Stimulated activated CD4-positive, alpha-beta T cell treated with anti-CD3 and anti-CD28 coated beads, Interleukin-1b, Interleukin-23, amount 100 ng/mL, for 1 hour (primary cell): ENCODE measurements at places on chromosomes 7 and 10.

- DNase-seq: no peak
Measured at GRCh38 chr7:121604627-121605316, 208.7 kb upstream of the FAM3C start.

DNA sequence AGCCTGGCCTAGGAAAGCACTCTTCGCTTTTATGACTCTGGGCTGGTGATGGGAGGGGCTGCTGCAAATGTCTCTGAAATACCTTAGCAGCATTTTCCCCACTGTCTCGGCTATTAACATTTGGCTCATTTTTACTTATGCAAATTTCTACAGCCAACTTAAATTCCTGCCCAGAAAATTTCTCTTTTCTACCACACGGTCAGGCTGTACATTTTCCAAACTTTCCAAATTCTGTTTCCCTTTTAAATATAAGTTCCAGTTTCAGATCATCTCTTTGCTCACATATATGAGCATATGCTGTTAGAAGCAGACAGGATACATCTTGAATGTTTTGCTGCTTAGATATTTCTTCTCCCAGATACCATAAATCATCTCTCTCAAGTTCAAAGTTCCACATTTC, 332.3 kb downstream of the ADK start:
- DNase-seq: no peak

DNA sequence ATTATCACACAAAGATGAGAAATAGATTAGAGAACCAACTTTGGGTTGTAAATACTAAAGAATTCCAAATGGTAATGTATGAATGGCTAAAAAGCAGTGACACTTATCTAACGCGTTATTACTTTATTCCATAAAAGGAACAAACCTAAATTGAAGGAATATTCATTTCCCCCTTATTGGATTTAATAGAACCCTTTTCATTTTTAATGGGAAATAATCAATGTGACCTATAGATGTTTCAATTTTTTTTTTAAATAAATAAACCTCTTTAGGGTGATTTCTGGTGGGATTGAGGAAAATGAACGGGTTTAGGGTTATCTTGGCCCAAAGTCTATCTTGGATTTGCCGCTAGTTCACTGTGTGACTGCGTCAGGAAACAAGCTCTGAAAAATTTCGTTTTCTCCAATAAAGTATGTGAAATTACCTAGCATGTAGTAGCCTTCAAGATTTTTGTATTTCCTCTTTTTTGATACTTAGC, 1.9 kb upstream of the ACBD5 start:
- no peak for DNase-seq

GRCh38 chr10:69802424-69803161, 887 bp downstream of the COL13A1 start:
- DNase-seq: no peak

DNA sequence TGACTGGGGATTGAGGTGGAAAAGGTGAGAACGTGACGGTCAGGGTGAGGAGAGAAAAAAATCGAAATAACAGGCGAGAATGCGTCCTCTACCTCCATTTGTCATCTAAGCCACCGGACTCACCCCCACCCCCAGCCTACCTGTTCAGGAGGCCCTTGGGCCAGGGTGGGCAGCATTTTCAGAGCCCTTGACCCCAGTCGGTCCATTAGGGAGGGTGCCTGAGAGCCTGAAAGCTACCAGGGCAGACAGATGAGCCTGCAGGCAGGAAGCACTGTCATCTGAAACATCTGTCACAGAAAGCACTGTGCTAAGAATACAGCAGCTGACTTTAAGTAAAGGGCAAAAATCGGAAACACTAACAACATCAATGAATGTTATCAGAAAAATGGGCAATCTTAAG, 47.0 kb downstream of the MAD1L1 start:
- DNase-seq: no peak

GRCh38 chr7:107939573-107940489, 48.8 kb downstream of the DLD start:
- DNase-seq: no peak

- DNase-seq: no peak
Measured at GRCh38 chr7:75658369-75658768, 80.4 kb downstream of the HIP1 start.

DNA sequence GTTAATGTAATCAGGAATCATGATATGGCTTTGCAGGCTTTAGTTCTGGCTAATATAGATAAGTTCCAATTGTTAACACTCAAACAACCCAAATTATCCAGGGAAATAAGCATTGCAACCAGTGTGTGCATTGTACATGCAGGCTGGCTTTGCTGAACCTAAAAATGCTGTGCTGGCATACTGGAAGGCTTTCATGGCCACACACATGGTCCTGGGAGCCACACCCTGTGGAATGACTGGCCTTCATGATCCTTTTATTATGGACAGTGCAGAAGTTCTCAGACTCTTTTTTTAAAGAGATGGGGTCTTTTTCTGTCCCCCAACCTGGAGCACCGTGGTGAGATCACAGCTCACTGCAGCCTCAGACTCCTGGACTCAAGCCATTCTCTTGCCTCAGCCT, 5.0 kb downstream of the ELMO1 start:
- DNase-seq: no peak

GRCh38 chr10:5844345-5845055, 31.3 kb upstream of the GDI2 start:
- DNase-seq: no peak

DNA sequence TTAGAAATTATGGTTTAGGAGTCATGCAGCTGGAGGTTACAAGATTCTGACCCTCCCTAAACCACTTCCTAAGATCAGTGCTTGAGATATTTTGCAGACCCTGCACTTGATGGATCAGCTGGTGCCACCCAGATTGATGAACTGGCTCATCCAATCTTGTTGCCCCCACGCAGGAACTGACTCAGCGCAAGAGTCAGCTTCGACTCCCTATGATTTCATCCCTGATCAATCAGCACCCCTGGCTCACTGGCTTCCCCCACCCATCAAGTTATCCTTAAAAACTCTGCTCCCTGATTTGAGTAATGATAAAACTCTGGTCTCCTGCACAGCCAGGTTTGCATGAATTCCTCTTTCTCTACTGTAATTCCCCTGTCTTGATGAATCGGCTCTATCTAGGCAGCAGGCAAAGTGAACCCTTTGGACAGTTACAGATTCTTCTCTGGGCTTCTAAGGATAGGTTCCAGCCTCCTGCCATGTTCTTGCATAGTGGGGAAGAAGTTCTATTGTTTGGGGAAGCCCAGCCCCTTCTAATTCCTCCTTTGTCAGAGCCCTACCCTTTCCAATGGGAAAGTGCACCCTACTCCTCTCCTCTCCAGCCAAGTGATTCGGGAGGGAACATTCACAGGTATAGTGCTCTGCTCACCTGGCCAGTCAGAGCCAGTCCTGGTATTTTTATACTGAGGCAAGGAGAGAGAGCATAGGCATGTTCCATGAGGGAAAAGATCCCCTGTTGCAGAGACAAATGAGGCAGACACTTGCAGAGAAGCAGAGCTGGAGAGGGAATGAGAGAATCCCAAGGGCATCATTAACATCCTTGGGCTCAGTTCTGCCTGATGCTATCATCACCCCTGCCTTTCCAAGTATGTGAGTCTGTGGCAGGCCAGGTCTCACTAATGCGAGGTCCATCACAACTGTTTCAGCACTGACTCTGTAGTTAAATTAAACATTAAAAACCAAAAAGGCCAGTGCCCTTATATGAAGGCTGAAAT, 224.4 kb upstream of the GALNT17 start:
- DNase-seq: no peak

GRCh38 chr7:104299323-104299722, 29.1 kb upstream of the LHFPL3 start:
- DNase-seq: no peak

GRCh38 chr10:123538401-123539320, 127.5 kb upstream of the GPR26 start:
- DNase-seq: no peak

GRCh38 chr7:24102988-24103387, 181.0 kb upstream of the NPY start:
- DNase-seq: no peak

DNA sequence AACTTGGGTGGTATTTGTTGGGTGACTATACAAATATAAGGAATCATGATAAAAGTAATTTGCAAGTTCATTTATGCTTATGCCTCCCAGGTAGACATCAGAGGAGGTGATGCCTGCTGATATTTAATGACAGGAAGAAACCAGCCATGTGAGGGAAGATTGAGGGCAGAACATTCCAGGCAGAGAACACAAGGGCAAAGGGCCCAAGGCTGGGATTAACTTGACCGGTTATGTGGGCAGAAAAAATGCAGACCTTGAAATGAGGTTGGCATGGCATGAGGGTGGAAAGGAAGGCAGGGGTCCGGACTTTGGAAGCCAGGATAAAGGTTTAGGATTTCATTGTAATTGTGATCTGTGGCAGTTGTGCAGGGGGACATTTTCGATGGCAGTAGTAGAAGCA, 68.0 kb upstream of the MTPN start:
- DNase-seq: no peak

DNA sequence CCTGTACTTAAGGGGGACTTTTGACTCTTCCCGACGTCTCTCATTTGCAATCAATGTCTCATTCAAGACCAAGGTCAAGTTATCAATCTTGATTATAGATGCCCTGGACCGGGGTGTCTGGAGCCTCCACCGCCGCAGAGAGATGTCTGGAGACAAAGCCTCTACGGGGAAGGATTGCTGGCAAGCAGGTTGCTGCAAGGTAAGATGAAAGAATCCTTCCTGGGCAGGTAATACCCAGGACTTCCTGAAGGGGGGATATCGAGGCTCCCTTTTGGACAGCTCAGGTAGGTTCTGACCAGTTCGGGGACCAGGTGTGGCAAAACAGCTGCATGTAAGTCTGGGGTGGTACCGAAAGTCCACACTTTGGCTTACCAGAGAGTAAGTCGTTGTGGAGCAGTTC, 12.5 kb upstream of the CUX1 start:
- DNase-seq: no peak

GRCh38 chr7:111212857-111213523, 122.1 kb downstream of the LRRN3 start:
- no peak for DNase-seq

DNA sequence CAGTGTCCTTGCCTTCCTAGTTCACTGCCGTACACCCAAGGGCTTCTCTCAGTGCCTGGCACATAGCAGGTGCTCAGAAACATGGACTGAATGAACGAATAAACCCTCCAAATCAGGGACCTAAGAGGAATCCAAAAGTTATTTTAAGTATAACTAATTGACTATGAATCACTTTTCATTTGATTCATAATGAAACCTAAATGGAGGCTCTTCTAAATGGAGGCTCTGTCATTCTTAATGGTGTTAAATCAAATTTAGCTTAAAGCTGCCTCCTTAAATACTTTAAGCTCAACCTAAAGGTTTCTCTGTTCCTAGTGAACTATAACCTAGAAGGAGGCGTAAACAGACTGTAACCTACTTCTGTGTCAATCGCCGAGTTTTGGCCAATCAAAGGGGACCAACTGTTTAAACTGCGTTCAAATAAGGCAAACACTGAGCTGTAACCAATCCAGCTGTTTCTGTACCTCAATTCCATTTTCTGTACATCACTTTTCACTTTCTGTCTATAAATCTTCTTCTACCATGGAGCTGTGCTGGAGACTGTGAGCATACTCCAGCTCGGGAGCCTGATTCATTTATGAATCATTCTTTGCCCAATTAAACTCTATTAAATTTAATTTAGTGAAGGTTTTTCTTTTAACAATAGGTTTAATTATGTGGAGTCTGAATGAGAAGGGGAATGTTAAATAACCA, 11.0 kb downstream of the PYROXD2 start:
- no peak for DNase-seq

DNA sequence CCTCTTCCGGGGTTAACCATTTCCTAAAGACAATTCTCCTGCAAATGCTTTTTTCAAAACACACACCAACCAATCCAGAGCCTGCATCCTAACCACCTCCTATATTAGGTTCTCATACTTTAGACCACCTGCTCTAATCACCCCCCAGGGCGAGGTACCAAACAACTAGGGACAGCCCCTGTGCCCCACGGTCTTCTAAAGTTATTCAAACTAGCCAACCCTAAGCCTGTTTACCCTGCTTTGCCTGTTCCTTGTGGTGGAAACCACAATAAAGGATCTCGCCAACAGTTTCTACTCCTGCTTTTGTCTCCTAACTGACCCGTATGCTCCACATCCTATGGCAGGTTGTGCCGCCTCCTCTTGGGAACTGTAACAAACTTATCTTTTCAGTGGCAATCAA, 21.1 kb downstream of the SP4 start:
- no peak for DNase-seq

- DNase-seq: no peak
Measured at GRCh38 chr10:70418229-70418628, 14.3 kb downstream of the EIF4EBP2 start.

DNA sequence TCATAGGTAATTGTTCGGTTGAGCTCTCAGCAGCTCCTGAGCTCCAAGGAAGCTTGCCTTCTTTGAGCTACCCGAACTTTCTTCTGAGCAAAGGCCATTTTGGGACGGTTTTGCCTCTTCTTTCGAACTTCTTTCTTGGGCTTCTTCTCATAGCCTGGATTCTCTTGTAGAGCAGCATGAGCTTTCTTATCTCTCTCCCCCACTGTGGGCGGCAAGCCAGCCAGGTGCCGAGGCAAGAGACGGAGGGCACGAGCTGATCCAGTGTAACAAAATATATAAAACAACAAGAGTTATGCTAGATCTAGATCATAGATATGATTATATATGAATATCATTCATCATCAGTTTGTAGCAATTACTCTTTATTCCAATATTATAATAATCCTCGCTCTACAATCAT, 16.5 kb upstream of the KNDC1 start:
- DNase-seq: no peak

DNA sequence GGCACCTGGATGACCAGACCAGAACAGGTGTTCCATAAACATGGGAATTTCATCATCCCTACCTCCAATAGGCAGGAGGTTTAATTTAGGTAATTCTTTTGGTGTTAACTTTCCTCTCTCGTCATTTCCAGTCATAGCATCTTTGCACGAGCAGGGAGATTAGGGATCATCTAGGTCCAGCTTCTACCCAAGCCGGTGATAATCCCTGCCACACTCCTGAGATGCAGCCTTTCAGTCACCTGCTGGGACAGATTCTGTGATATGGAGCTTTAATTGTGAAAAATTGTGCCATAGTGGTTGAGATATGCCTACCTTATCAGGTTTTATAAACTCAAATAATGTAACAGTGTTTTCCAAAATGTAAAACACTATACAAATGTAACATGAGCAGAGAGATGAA, 191.8 kb upstream of the AOAH start:
- DNase-seq: no peak

DNA sequence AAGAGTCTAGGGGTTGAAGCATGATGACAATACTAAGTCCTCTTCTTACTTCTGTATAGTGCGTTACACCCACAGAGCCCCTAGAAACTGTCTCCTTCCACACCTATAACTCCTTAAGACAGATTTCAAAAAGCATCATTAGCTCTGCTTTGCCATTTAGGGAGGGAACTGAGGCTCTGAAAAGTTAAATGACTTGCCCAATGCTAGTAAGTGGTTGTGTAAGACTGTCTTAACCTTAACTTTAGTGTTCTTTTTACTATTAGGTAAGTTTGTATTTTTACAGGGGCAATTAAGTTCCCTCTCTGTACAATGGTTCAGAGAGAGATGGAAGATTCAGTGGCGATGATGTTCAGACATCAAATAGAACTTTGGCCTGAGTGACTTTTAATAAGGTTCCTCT, 72.7 kb upstream of the ASAH2 start:
- no peak for DNase-seq
